ENCODE measurements at places on chromosomes 1 and 21.

DNA sequence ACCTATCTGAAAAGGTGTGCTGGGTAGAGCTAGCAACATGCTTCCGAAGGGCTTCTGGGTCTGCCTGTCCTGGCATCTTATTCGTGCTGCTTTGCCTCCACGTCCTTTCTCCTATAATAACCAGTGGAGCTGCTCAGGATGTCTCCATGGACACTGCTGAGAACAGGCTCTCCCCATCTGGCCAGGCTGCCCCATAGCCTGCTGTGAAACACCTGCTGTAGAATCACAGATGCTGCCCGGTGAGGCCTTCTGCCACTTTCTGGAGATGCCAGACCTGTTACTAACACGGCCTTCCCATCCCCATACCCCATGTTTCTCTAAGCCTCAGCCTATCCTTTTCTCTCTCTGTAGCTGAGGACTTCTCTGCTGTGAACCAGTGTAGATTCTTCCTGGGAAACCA, 120.5 kb downstream of the IER5 start:
- DNase-seq = no peak

DNA sequence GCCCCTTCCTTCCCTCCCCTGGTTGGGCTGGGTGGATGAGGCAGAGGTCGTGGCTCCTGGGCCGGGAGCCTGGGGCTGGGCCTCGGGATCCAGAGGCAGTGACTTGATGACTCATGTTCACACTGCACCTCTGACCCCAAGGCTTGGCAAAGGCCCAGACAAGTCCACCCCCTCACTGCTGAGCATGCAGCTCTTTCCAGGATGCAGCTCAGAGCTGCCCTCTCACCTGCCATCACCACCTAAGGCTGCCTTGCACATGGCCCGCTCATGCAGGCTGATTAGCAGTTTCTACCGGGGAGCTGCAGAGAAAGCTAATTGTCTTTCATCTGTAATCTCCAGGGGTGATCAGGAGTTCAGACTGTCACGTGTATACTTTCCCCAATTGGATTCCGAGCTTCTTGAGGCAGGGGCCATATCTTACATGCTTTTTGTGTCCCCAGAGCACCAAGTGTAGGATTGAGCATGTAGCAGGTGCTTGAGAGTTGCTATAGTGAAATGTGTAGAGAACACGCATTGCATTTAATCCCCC, 62.1 kb downstream of the LRRN2 start:
- no peak for DNase-seq

- no peak for DNase-seq
Measured at GRCh38 chr1:50492142-50492541, 68.9 kb upstream of the DMRTA2 start.

GRCh38 chr1:226608699-226609505, 60.3 kb downstream of the STUM start:
- peak; percentile 41 for DNase-seq

DNA sequence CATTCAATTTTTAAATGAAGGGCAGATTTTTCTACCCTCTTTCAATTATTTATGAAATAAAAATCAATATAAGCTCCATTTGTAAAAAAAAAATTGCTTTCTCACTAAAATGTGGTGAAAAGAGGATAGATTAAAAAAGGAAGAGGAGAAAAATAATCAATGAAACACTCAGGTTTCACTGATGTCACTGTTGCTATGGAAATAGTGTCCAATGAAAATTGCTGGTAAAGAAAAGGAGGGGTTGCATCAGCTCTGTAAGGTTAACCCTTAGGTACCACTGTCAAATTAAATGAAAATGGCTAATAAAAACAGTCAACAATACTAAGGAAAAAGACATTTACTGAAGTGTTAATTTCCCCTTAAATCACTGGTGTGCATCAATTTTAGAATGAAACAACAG, 91.6 kb upstream of the TTC39A start:
- DNase-seq = no peak

- DNase-seq = no peak
Measured at GRCh38 chr1:216310776-216311175, 112.5 kb downstream of the USH2A start.

DNA sequence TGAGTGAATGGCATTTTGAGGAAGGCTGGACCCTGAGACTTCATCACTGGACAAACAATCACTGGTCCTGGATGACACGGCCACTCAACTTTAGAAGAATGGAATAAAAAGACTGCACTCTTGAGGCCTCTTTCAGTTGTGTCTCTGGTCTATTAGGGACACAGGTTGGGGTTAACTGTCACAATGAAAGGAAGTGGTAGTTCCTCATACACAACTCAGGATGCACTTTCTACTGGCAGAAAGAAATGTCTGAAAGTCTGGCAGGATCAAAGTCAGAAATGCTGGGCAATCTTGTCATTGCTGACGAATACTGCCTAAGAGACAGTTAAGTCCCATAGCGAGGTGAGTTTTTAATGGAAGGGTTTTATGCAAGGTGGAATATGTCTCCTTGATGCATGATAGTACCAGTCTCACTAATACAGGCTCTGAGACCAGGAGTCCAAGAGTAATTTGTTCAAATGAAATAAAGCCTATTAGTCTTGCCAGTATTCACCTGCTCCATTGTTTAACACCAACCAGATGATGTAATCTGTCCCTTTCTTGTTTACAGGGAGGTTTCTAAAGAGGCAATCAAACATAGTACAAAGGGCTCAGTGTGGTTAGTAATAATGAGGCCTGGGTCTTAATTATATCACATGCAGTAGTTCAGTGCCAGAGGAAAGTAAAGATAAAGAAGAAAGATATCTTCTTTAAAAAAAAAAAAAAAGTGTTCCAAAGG, 11.2 kb upstream of the RRP15 start:
- no peak for DNase-seq

- no peak for DNase-seq
Measured at GRCh38 chr1:38783640-38784229, 75.8 kb downstream of the RRAGC start.

DNA sequence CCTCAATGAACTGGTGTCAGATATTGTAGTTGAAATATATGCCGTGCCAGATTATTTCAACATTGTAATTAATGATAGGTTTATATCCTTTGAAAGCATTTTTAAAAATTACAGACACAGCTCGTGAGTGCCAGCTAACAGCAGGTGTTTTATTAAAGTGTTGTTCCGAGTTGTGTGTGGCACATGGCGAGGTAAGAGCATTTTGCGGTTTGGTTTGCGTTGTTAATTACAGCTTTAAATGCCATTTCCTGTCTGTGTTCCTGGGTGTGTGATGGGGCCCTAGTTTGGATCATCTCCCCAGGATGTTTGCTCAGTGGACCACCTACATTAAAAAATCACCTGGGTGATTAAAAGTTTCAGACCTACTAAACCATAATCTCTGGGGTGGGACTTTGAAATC, 97.4 kb downstream of the PRDM2 start:
- DNase-seq = no peak

DNA sequence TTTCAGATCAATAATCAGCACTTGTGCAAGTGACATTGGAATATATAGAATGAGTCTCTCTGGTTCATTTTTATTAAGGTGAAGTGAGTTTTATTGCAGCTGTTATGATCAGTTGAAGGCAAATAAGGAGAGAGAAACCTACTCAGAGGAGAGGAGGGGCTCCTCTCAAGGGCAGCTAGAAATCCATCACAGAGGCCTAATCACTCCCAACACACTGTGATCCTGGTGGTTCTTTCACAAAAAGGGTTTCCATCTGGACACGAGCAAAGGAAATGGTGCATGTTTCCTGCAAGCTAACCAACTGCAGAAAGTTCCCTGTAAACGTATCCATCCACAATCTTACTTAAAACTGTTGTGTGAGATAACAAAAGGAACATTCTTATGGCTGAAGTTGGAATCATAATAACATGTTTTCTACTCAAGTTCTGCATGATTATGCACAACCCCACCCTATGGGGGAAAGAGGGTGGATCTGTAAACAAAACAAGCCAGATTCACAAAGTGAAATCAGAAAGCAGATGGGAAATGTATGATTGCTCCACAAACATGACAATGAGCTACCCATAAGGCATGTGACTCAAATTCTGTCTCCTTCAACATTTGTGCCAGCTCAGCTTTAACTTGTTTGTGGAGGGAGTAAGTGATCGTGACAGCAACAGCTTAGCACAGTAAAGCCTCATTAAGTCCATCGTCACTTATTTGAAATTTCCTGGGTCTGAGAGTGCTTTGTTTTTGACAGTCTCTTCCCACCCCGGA, 141.2 kb upstream of the ST6GALNAC5 start:
- no peak for DNase-seq

GRCh38 chr1:19272064-19272463, 16.5 kb downstream of the AKR7A3 start:
- DNase-seq = no peak

GRCh38 chr1:21077085-21077484, 99.6 kb downstream of the EIF4G3 start:
- DNase-seq = no peak

DNA sequence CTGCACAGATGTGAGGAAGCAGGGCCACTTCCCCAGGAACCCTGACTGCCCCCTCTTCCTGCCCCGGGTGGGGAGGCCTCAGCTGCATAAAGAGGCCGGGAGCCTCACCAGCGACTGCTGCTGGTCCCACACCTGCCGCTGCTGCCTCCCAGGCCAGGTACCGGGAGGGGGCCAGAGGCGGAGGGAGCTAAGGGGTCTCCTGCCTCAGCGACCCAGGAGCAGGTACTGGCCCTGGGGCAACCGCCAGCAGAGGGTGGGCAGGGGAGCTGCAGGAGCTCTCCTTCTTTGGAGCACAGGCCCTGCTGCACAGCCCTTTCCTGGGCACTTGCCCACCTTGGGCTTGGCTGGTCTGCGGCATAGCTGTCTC, 6.8 kb downstream of the GJC2 start:
- DNase-seq = no peak

GRCh38 chr1:101394041-101394440, 157.2 kb downstream of the S1PR1 start:
- no peak for DNase-seq

DNA sequence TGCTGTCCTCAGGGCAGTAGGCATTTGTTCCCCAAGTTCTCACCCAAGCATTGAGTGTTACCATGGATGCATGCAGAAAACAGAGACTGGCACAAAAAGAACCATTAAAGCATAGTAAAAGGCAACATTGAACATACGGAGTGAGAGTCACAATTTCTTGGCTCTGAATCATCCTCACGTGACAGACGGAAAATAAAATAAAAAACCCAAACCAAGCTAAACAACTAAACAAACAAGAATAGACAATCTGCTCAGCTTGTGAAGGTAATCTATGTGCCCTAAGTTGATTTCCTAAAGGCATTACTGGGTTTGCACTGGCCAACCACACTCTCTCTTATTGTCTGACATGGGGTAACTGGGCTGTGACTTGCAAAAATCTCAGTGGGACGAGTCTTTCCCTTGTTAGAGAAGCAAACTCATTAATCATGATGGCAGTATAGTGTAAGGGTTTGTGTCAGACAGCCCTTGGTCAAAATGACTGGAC, 306.0 kb downstream of the ASTN1 start:
- no peak for DNase-seq

DNA sequence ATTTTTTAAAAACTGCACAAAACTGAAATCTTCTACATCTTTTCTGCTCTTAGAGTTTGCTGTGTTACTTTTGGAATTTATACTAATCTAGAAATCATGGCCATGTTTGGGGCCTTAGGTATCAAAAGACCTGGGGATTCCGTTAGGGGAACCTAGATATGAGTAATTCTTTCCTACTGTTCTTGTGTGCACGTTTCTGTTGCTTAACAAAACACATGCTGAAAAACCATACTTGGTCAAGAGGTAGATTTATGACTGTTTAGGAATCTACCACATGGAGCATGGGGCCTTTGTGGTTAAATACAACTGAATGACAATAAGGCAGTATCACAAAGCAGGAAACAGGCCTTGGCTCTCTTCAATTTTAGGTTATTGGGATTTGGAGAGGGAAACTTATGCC, 291.9 kb upstream of the USP25 start:
- DNase-seq = no peak

DNA sequence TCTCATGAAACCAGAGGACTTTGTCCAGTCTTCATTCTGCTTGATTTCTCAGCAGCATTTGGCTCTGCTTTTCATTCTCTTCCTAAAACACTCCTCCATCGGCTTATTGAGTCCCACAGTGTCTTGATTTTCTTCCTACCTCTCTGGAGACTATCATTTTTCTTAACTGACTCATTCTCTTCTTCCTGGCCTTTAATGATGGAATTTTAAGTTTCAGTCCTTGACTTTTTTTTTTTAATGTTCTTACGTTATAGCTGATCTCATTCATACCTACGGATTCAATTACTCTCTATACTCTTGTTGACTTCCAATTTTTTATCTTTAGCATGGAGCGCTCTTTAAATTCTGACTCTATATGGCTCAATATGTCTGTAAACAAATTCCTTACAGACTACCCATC, 111.1 kb downstream of the NEK7 start:
- no peak for DNase-seq

GRCh38 chr1:12339811-12340543, 110.1 kb downstream of the VPS13D start:
- DNase-seq = no peak

GRCh38 chr1:241706257-241706656, 54.2 kb downstream of the WDR64 start:
- DNase-seq = no peak

- no peak for DNase-seq
Measured at GRCh38 chr1:169788402-169788801, 6.3 kb downstream of the METTL18 start.

GRCh38 chr21:33569991-33570390, 18.5 kb downstream of the DONSON start:
- no peak for DNase-seq

GRCh38 chr1:33443080-33443704, 12.3 kb upstream of the PHC2 start:
- no peak for DNase-seq

Data from stimulated activated CD8-positive, alpha-beta memory T cell treated with anti-CD3 and anti-CD28 coated beads, Interleukin-4, amount 100 ng/mL, for 1 hour (primary cell).